ENCODE measurements at places on chromosomes 2 and 18. TPM values are rescaled to one million over a fixed set of nuclear protein-coding genes. Genes with fewer than 3 reads are reported as not detected.

DNA sequence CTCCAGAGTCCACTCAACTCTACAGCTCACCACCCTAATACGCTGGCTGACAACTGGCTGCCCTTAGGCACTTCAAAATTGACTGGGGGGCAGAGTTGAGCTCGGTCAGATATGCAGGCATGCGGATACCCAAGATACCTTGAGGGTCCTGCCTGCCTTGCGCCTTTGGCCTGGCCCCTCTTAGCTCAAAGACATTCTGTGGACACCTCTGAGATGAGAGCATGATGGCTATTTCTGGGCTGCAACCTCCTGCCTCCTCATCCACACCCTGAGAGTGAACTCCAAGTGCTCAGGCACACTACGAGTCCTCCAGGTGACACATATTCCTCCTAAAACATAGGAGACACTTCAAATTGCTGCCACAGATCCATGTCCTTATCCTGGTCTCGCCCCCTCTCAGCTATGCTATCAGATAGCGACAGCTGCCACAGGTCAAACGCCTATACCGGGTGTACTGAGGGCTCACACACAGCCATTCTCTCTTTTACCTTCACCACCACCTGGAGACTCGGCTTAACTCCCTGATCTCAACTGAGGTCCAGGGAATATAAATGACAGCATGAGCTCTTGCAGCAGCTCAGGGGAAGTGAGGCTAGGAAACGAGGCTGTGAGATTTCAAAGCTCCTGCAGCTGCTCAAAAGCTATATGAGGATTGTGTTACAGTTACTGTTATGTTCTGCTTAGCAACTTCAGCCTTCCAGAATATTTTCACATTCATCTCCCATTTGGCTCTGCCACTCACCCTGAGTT is 60.5 kb upstream of the TEX51 start:
- peaks cover 4% of the 10 kb centered on the region for H3K27me3 ChIP-seq
- H3K4me1 ChIP-seq, result no peaks in the 10 kb centered on the region
- no peak for DNase-seq
- no peaks in the 10 kb centered on the region for H3K36me3 ChIP-seq

GRCh38 chr2:157887946-157888345 is 11.8 kb upstream of the ACVR1 start:
- H3K4me3 ChIP-seq, result no peak overlapping the region
- H3K27me3 ChIP-seq, result peaks cover 5% of the 10 kb centered on the region
- H3K36me3 ChIP-seq, result no peaks in the 10 kb centered on the region
- no peaks in the 10 kb centered on the region for H3K4me1 ChIP-seq
- DNase-seq, result no peak

GRCh38 chr2:159286709-159287441 is 372 bp upstream of the WDSUB1 start:
- peak overlapping the region; percentile 91 for H3K4me3 ChIP-seq
- H3K36me3 ChIP-seq, result no peaks in the 10 kb centered on the region
- no peaks in the 10 kb centered on the region for H3K27me3 ChIP-seq
- peak; percentile 85 for DNase-seq

DNA sequence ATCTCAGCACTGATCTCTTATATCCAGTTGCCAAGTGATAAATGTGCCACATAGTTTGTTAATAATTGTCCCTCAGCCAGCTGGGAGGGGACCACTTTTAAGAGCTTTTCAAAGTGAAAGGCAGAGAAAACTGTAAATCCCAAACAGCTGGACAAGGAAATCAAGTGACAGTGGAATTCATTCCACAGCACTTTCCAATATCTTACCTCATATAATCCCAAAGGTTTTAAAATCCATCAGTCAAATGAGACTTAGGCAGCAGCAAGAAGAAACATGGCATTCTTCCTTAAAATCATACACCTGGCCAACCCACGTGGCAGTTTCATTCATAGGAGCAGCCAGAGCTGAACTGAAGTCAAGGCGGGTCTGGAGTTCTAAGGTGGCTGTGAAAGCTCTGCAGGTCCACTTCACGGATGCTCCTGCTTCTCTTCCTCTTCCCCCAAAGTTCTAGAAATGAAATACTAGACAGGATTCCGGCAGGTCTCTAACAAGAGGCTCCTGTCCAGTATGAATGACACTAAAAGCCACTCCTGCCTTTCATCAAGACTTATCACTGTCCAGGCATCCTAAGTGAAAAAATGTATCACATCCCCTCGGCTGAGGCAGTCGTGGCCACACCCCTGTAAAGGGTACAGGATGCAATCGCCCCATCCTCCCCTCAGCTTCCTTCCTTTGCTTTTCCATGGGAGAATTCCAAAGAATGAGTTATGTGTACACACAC is 190.4 kb upstream of the STK17B start:
- no peak overlapping the region for H3K27ac ChIP-seq
- no peaks in the 10 kb centered on the region for H3K36me3 ChIP-seq
- H3K27me3 ChIP-seq, result peaks cover 1% of the 10 kb centered on the region
- DNase-seq, result no peak

DNA sequence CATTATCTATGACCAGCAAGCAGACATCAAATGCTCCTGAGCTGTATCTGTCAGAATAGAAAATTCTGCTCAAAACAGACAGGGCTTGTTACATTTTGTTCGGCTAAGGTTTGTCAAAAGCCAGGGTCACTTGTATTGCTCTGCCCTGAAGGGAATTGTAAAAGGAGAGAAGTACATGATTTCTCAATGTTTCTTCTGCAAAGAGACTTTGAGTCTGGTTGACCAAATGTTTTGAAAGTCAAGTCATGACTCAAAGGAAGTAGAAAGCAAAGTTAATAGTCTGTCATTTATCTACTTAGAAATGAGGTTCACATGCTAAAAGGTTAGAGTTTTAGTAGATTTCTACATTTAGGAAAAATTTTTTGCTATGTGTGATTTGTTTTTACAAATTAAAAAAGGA is 1624.1 kb upstream of the ZEB2 start:
- H3K4me1 ChIP-seq, result no peaks in the 10 kb centered on the region
- H3K36me3 ChIP-seq, result no peaks in the 10 kb centered on the region
- DNase-seq, result no peak
- H3K4me3 ChIP-seq, result no peak overlapping the region
- no peaks in the 10 kb centered on the region for H3K27me3 ChIP-seq

DNA sequence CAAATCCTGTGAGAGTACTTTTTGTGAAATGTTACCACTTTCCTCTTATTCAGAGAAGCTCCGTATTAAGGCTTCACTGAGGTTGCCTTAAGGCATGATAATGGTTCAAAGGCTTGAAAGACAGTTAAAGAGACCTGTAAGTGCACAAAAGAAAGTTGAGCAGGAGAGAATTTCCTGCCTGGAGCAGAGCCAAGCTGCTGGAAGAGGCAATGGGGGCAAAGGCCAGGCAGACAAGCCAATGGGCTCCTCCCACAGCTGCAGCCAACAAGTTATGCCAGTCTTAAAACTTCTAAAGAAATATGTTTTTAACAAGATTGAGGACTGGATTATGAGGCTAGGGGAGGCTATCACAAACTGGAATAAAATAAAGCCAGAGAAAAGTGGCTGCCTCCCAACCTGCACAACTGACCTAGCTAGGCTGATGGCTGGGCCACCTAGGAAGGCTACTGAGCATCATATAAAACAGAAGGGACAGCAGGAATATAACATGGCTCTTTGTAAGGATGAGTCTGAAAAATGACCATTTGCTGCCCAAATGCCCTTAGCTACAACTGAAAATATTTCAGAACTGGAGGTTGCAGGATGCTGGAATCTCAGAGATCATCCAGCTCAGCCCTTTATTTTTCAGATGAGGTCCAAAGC is 2.1 kb downstream of the IL1B start:
- no peak overlapping the region for H3K27ac ChIP-seq
- H3K36me3 ChIP-seq, result peaks cover 33% of the 10 kb centered on the region

DNA sequence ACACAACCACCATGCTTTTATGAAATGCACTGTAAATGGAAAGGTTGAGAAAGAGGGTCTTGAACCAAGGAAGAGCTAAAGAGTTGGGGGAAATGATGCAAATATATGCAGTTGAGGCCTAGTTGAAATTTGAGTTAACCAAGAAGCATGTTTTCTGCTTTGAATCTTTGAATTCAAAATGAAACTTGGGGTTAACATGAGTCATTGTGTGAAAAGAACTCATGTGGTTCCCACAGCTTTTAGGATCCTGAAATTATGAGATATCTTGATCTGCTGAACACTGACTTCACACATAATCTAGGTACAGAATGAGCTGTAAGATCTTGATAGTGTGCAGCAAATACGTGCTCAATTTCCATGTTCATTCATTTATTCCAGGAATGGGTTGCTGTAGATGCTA is 422.9 kb upstream of the TRIB2 start:
- no peak overlapping the region for H3K27ac ChIP-seq
- no peaks in the 10 kb centered on the region for H3K4me1 ChIP-seq
- H3K4me3 ChIP-seq, result no peak overlapping the region
- H3K27me3 ChIP-seq, result peaks cover 7% of the 10 kb centered on the region
- no peaks in the 10 kb centered on the region for H3K36me3 ChIP-seq
- DNase-seq, result no peak

GRCh38 chr2:3780477-3781402 is 77.4 kb downstream of the DCDC2C start:
- no peak overlapping the region for H3K27ac ChIP-seq
- H3K27me3 ChIP-seq, result no peaks in the 10 kb centered on the region
- 0 out of 2 replicates have a peak, but pooled peaks cover 4% of the 10 kb centered on the region for H3K36me3 ChIP-seq

- H3K27me3 ChIP-seq, result peaks cover 4% of the 10 kb centered on the region
- H3K4me1 ChIP-seq, result no peaks in the 10 kb centered on the region
- H3K36me3 ChIP-seq, result no peaks in the 10 kb centered on the region
- no peak overlapping the region for H3K27ac ChIP-seq
- no peak overlapping the region for H3K4me3 ChIP-seq
Observed at GRCh38 chr2:204064119-204064518, 127.6 kb downstream of the ICOS start.

DNA sequence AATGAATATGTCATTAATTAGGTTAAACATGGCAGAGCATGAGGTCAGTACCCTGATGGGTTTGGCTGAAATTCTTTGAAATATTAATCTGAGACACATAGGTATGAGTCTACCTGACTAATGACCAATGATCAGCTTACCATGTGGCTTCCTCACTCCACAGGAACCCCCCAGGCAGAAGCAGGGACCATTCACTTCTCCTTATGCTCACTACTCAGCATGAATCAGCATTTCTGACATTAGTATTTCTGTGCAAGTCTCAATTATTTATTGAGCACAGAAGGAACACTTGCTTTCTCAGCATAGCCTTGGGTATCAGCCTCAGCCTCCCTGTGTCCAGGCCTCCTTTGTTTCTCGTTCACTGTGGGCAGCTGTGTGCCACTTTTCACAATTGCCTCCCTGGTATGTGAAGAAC is 9.3 kb upstream of the KCNE4 start:
- peak overlapping the region; percentile 98 for H3K27ac ChIP-seq
- no peaks in the 10 kb centered on the region for H3K36me3 ChIP-seq
- H3K27me3 ChIP-seq, result no peaks in the 10 kb centered on the region
- H3K4me3 ChIP-seq, result peak overlapping the region; percentile 5
- DNase-seq, result peak; percentile 29
- peaks cover 83% of the 10 kb centered on the region for H3K4me1 ChIP-seq

- H3K27me3 ChIP-seq, result peaks cover 17% of the 10 kb centered on the region
- no peaks in the 10 kb centered on the region for H3K36me3 ChIP-seq
- H3K27ac ChIP-seq, result no peak overlapping the region
- no peak for DNase-seq
Observed at GRCh38 chr18:57077786-57078552, 68.9 kb upstream of the BOD1L2 start.

- no peak for DNase-seq
- H3K36me3 ChIP-seq, result no peaks in the 10 kb centered on the region
- peaks cover 22% of the 10 kb centered on the region for H3K27me3 ChIP-seq
- H3K4me1 ChIP-seq, result peaks cover 7% of the 10 kb centered on the region
- H3K4me3 ChIP-seq, result no peak overlapping the region
Observed at GRCh38 chr2:204264621-204265140, 280.6 kb upstream of the PARD3B start.

- H3K27ac ChIP-seq, result peak overlapping the region; percentile 68
- H3K27me3 ChIP-seq, result peaks cover 26% of the 10 kb centered on the region
- peak; percentile 83 for DNase-seq
- no peaks in the 10 kb centered on the region for H3K36me3 ChIP-seq
Observed at GRCh38 chr2:45119855-45120254, 110.6 kb upstream of the SIX2 start.

- no peak overlapping the region for H3K4me3 ChIP-seq
- no peak overlapping the region for H3K27ac ChIP-seq
- DNase-seq, result no peak
- H3K4me1 ChIP-seq, result no peaks in the 10 kb centered on the region
Observed at GRCh38 chr2:224198436-224198835, 159.3 kb upstream of the SERPINE2 start.

- peaks cover 2% of the 10 kb centered on the region for H3K27me3 ChIP-seq
- peak overlapping the region; percentile 59 for H3K27ac ChIP-seq
- no peak for DNase-seq
- H3K36me3 ChIP-seq, result no peaks in the 10 kb centered on the region
Observed at GRCh38 chr2:196967116-196967515, 40.6 kb upstream of the PGAP1 start.

- H3K4me3 ChIP-seq, result peak overlapping the region; percentile 94
- H3K36me3 ChIP-seq, result peaks cover 58% of the 10 kb centered on the region
- no peak for DNase-seq
- peaks cover 52% of the 10 kb centered on the region for H3K4me1 ChIP-seq
- H3K27ac ChIP-seq, result peak overlapping the region; percentile 90
Observed at GRCh38 chr2:105397025-105397722, 1.7 kb downstream of the FHL2 start.

DNA sequence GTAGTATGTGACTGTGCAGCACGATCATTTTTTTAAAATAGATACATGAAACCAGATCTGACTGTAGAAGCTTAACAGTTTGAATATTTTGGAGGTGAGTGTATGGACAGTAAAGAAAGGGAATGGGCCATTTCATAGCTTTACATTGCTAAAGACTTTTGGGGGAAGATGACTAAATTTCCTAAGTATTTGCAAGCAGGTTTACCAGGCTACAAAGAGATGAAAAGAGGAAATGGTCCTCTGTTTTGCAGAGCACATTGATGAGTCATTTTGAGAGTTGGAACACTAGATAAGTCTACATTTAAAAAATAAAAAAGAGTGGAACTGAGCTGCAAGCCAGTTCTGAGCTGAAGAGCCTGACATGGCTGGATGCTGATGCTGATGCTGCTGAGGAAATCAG is 115.7 kb upstream of the LRATD1 start:
- no peaks in the 10 kb centered on the region for H3K36me3 ChIP-seq
- peak overlapping the region; percentile 60 for H3K4me3 ChIP-seq
- peak; percentile 97 for DNase-seq

DNA sequence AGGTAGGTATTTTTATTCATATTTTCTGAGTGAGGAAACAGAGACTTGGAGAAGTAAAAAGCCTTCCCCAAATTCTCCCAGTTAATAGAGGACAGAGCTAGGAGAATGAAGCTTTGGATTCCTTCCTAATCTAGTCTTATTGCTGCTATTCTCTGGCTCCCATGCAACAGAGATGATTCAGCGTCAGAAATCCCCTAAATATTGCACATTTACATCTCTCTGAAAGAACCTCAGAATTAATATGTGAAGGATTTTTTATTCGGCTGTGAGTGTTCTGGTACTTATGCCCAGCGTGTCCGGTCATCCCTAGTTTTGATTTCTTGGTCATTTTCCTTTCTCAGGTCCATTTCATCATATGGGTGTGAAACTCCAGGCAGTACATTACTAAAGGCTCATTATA is 91.2 kb upstream of the SESTD1 start:
- peaks cover 2% of the 10 kb centered on the region for H3K27me3 ChIP-seq
- H3K36me3 ChIP-seq, result no peaks in the 10 kb centered on the region
- no peak overlapping the region for H3K27ac ChIP-seq
- no peak for DNase-seq

ARHGAP25 gene
- total RNA-seq, result not detected

AGPS gene
- total RNA-seq, result 39.9 TPM

TUBA3E gene
- not detected for total RNA-seq

NFATC1 gene
- total RNA-seq, result 2.2 TPM

FOXD4L1 gene
- not detected for total RNA-seq

HOXD4 gene
- total RNA-seq, result 0.58 TPM

LTBP1 gene
- 232 TPM for total RNA-seq

SERPINB4 gene
- total RNA-seq, result not detected

CFAP65 gene
- not detected for total RNA-seq

GNLY gene
- total RNA-seq, result not detected

ANO7 gene
- total RNA-seq, result 0.96 TPM

CYS1 gene
- total RNA-seq, result 0.62 TPM

CNTNAP5 gene
- total RNA-seq, result not detected
